ENCODE measurements at places on chromosomes 5 and 9. TPM values are rescaled to one million over a fixed set of nuclear protein-coding genes. Genes with fewer than 3 reads are reported as not detected.

Gene SCGB3A2
- total RNA-seq = 0.49 TPM

Gene ZNF658
- 6.0 TPM for total RNA-seq

DNA sequence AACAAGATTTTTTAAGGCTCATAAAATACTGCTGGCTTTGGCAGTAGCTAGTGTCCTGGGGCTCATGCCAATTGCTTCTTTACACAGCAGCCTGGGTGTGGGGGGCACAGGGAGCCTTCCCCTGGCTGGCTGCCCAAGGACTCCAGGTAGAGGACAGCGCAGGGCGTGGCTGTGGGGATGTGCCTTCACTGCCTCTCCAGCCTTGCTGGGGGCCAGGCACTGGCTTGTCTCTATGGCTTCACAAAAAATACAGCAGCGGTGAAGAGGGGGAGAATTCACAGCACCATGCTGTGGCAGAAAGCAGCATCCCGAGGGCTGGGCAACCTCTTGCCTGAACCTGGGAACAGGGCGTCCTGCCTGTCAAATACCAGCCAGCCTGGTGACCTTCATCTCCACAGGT is 57.4 kb downstream of the DAP start:
- no peak for DNase-seq

DNA sequence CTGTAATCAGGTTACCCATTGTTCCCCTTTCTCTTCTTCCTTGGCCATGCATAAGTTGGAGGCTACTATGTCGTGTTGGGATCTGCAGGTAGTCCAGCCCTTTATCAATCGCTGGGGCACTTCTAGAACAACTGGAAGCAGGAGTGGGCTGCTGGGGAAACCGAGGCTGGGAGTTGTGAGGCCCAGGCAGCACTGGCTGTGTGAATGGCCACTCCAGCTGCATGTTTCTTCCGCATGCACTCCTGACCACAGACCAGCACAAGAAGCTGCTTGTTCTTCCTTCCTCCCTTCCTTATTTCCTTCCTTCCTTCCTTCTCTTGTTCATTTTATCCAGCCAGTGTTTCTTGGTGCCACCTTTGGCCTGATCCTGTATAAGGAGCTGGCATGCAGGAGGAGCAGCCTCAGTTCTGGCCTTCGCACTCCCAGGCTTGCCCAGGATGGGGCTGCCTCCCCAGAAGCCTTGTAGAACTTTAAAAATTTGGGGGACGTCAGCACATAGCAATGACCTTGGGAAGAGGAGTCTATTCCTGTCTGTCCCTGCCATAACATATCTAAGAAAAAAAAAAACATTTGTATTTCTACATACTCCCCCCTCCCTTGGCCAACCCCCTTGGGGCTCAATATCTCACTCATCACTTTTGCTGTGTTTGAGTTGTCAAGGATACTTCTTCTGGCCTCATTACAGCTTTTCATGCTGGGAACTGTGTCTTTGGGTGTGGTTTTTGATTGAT is 20.8 kb upstream of the CXCL14 start:
- DNase-seq = peak; percentile 11

GRCh38 chr5:66342341-66342880 is 198.3 kb downstream of the SREK1 start:
- no peak for DNase-seq
